ENCODE measurements at places on chromosomes 11 and 22.

DNA sequence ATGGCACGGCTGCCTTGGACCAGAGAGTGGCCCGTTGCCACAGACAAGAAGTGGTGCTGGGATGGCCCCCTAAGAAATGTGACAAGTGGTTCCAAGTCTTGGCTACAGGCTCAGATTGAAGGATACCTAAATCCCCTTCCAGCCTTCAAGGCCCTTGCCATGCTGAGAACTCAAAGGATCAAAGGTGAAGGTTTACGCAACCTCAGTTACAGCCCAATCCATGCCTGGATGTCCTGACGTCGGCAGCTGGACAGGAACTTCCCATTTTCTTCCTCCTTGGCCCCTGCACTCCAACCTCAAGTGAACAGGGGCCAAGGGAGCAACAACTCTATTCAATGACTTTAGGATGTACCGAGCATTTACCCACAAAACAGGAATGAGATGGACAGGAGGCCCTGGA is 95.4 kb downstream of the DHCR7 start:
- no peak for DNase-seq

GRCh38 chr11:75424396-75424795 is 8.6 kb downstream of the KLHL35 start:
- DNase-seq, result no peak

GRCh38 chr11:11243590-11244469 is 109.2 kb downstream of the CSNK2A3 start:
- peak; percentile 20 for DNase-seq

DNA sequence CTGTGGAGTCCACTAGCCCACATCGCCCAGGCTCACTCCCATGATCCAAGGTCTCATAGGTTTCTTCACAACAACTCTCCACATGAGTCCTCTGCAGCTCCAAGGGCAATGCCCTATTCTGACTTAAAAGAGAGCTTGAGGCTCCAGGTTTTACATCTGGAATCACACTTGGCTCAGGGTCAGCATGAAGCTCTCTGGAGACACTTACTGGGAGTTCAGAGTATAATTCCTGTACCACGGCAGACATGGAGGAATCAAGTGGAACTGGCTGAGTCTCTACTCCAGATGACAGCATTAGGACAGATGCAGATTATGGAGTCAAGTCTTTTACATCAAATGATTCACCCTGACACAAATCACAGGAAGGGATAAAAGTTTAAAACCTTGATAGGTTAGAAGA is 11.4 kb downstream of the PRR14L start:
- no peak for DNase-seq
